ENCODE measurements at places on chromosomes 12 and 14. TPM values are rescaled to one million over a fixed set of nuclear protein-coding genes. Genes with fewer than 3 reads are reported as not detected.

DNA sequence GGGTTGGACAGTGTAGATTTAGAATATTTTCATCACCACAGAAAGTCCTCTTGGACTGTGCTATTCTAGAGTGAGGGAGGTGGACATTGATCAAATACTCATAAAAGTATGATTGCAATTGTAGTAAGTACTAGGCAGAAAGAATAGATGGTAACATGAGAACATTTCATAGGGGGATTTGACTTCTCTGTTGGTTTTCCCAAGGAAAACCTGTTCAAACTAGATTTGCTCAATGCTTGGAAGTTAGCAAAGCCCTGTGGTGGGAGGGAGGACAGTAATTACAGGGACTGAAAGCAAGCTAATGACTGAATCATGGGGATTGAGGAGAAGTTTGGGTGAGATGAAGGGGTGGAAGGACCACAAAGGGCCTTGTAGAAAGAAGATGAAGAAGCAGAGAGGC lies 24.4 kb upstream of the EID3 start:
- no peak for DNase-seq

Gene RERGL
- not detected for total RNA-seq

Gene AICDA
- not detected for total RNA-seq

Gene MUCL1
- total RNA-seq = not detected

GRCh38 chr12:64735442-64735841 lies 23.8 kb downstream of the GNS start:
- no peak for DNase-seq
